ENCODE measurements at places on chromosomes 2 and 18.

GRCh38 chr2:188569431-188570165, 277.9 kb downstream of the GULP1 start:
- DNase-seq, result no peak

GRCh38 chr18:35201256-35201931, 39.4 kb upstream of the ZNF397 start:
- peak; percentile 86 for DNase-seq

GRCh38 chr2:6827566-6828298, 38.0 kb downstream of the CMPK2 start:
- no peak for DNase-seq

- DNase-seq, result no peak
Observed at GRCh38 chr2:71602581-71602980, 149.2 kb downstream of the DYSF start.

GRCh38 chr2:27832396-27832795, 57.8 kb downstream of the RBKS start:
- DNase-seq, result no peak

- no peak for DNase-seq
Observed at GRCh38 chr2:148568597-148568996, 76.0 kb upstream of the EPC2 start.

DNA sequence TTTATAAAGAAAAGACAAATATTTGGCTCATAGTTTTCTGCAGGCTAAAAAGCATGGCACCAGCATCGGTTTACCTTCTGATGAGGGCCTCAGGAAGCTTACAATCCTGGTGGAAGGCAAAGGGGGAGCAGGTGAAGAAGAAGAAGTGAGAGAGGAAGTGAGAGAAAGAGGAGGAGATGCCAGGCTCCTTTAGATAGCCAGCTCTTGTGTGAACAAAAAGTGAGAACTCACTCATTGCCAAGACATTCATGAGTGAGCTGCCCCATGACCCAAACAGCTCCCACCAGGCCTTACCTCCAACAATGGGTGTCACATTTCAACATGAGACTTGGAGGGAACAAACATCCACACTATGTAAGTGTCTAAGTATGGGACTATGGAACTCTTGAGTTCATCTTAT, 14.3 kb downstream of the CCDC150 start:
- DNase-seq, result no peak

DNA sequence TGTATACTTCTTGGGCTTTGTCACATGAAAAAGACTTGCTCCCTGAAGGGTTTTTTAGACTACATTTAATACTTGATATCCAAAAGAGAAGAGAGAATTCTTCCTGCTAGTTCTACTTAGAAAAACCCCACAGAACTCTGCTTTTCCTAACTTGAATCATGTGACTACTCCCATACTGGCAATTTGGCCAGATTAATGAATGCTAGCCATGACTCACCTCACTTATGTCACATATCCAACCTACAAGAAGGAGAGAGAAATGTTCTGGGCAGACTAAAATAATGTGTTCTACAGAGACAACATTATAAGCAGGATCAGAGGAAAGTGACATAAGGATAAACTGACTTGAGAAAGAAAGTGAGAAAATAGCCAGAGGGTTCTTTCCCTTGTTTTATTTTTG, 249.3 kb upstream of the GULP1 start:
- DNase-seq, result peak; percentile 17

GRCh38 chr2:124584615-124585014, 559.5 kb downstream of the CNTNAP5 start:
- DNase-seq, result no peak

DNA sequence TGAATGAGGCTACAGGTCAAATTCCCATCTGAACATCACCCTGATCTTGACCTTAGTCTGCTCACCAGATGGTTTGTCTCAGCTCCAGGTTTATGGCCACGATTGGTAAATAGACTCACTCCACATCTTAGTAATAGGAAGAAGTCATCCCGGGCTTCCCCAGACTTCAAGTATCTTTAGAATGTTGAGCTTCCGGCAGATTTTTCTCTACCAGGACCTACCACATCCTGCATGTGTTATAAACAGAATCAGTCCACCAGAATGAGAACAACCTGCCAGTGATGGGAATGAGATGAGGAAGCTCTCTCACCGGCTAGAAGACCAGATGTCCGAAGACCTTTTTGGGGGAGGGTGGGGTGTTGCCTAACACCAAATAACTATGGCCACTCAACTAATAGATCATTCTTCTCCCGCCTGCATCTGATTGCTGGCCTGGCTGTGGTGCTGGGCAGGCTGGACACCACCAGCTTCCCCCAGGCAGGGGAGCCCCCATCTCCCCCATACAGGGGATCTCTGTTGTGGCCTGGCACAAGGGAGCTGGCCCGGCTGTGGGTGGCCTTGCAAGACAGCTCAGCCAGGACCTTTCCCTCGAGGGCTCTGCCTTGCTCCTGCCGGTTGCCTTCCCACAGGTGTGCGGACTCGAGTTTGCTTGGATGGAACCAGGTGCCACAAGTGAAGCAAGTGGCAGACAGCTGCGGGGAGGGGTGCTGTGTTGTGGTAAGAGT, 88.5 kb downstream of the SH3RF3 start:
- no peak for DNase-seq

DNA sequence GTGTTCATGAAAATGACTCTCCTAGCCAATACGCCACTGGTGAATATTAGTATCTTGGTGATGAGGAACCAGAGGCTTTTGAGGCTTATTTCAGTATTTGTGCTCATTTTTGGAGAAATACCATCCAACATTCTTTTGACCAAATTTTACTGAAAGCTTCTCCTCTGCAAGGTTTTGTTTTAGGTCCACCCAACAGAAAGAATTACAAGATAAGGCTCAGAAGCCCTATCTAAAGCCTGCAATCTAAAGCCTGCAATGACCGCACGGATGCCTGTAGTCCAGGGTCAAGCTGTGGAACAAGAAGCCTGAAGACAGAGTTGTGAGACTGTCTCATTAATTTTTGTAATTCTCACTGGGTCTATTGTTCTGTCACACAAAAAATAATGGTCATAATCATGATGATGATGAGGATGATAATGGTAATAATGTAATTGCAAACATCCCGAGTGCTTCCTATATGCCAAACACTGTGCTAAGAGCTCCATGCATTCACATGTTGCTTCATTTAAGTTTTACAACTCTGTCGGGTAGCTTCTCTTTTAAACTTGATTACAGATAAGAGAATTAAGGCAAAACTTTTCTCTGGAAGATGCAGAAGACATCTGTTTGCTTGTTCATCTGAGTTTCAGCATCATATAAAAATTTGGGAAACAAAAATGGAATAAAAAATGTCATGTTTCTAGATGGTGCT, 33.2 kb upstream of the NCOA1 start:
- no peak for DNase-seq

GRCh38 chr2:136502660-136503059, 262.7 kb upstream of the THSD7B start:
- no peak for DNase-seq

GRCh38 chr2:59920307-59920706, 633.1 kb downstream of the BCL11A start:
- DNase-seq, result no peak

GRCh38 chr2:168432565-168433186, 23.4 kb upstream of the CERS6 start:
- DNase-seq, result no peak

- peak; percentile 84 for DNase-seq
Observed at GRCh38 chr2:23939987-23940717, at the start of gene UBXN2A. TSS of gene UBXN2A (plus strand) at chr2:23940463. CDS start at chr2:23958315, 17,852 bp downstream.

DNA sequence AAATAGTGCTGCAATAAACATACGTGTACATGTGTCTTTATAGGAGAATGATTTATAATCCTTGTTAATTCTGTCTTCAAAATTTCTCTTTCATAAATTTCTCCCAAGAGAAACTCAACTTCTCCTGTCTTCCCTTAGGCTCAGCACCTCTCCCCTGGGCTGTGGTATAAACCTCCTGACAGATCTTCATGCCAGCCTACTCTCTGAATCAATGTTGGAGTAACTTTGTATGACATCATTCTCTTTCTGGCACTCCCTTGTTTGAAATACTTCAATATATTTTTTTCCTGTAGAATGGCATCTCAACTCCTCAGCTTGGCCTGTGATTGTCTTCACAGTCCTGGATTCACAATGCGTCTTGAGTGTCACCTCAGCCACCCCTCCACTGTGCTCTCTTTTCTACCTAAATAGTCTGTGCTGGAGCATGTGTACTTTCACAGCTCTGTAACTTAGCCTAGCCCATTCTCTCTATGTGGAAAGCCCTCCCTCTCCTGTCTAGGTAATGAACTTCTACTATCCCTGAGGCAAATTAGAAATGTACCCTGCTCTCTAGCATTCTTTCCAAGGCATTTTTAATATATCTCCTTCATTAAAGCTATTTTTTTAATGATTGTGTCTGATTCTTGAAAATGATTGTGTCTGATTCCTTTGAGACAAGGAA, 649.9 kb upstream of the FANCL start:
- DNase-seq, result no peak

GRCh38 chr2:237196866-237197618, 111.4 kb downstream of the COPS8 start:
- no peak for DNase-seq

- no peak for DNase-seq
Observed at GRCh38 chr18:3901811-3902210, 451.8 kb downstream of the TGIF1 start.

GRCh38 chr2:236171181-236171679, 3.0 kb upstream of the GBX2 start:
- no peak for DNase-seq

GRCh38 chr2:113273027-113273551, 5.6 kb downstream of the PAX8 start:
- no peak for DNase-seq

GRCh38 chr18:37230768-37231167, 334.8 kb downstream of the CELF4 start:
- no peak for DNase-seq

GRCh38 chr2:38120829-38121228, 44.9 kb upstream of the CYP1B1 start:
- DNase-seq, result no peak

GRCh38 chr2:225010804-225011203, 31.5 kb downstream of the DOCK10 start:
- DNase-seq, result no peak

DNA sequence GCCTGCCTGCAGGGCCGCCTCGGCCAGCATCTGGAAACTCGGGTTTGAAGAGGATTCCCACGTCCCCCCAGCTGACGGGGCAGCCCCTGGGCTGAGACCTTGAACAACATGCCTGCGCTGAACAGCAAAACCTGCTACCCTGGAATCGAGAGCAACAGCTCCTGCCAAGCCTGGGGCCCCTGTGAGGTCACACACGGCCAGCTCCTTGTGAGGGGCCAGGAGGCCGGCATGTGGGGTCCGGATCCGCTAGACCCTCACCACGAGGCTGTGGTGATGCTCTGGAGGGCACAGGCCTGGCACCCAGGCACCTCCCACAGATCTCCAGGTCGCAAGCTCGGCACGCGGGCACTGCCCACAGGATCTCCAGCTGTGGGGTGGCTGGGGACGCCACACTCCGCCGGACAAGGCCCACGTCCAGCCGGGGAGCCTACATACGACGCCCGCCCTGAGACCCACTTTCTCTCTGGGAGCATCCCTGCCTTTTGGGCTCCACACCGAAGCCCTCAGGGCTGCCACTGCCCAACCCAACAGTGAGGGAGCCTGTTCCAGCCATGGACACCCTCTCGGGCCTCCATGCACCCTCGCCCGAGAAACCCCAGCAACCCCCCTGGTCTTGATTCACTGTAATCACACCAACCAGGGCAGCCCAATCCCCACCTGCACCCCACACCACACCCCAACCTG, 34.1 kb downstream of the SLC66A2 start:
- no peak for DNase-seq

DNA sequence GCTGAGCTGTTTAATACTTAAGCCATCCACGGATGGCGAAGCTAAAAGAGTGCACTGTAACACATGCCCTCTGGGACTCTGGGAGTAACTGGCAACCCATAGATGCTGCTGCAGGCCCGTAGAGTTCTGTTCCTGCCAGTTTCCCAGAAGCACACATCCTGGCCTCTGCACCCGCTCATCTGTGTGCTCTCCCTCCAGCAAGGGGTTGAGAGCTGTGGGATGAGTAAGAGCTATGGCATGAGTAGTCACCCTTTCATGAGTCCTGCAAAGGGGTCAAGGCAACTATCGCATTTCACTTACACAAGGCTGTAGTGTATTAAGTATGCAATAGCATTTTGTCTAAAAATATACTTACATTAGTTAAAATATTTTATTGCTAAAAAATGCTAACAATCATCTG, 1341.8 kb upstream of the NXPH2 start:
- no peak for DNase-seq

- DNase-seq, result no peak
Observed at GRCh38 chr2:12070581-12070980, 324.1 kb downstream of the LPIN1 start.

DNA sequence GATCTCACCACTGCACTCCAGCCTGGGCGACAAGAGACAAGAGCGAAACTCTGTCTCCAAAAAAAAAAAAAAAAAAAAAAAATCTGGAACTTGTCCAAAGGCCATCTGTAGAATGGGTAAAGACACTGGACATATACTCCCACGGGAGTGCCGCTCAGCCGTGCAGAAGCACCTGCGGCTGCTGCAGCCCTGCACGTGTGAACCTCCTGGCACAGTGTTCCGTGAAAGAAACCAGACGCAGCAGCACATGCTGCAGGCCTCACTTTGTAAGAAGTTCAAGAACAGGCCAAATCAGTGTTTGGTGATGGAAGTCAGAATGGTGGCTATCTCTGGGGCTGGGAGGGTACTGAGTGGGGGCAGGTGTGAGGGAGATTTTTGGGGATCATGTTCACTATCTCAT, 6.5 kb downstream of the CHRND start:
- no peak for DNase-seq

- DNase-seq, result no peak
Observed at GRCh38 chr2:28447943-28448792, 47.7 kb upstream of the PLB1 start.

- no peak for DNase-seq
Observed at GRCh38 chr2:70785137-70785911, 5.1 kb downstream of the FIGLA start.

DNA sequence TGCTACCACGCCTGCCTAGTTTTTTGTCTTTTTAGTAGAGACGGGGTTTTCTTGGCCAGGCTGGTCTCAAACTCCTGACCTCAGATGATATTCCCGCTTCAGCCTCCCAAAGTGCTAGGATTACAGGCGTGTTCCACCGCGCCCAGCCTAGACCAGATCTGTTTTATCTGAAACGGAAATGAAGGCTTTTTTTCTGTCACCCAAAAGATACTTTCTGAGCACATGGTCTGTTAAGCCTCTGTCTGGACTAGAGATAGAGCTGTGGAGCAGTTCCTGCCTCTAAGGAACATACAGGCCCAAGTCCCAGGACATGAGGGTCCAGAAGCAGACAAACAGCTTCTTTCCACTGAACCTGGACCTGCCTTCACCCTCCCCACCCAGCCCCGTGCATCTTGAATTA, 43.6 kb upstream of the PTMA start:
- DNase-seq, result no peak

- peak; percentile 94 for DNase-seq
Observed at GRCh38 chr18:3297025-3297984, 35.4 kb downstream of the MYL12B start.

Data from NCI-H446 (cell line).